Stimulated activated naive CD4-positive, alpha-beta T cell treated with Interleukin-2 at 50 U/mL for 16 hours (primary cell): ENCODE measurements at places on chromosomes 3 and 15.

DNA sequence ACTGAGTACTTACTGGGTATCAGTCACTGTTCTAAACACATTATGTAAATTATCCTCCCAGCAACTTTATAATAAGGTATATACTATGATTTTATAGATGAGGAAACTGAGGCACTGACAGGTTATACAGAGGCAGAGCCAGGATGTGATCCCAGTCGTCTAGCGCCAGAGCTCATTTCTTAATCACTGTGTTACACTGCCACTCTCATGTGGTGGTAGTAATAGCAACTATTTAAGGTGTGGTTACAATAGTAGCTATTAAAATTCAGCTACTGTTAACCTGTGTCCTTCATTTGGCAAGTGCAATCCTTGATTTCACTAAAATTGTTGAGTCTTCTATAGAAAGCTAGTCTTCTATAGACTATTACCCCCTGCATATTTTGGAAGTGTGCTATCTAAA lies 43.1 kb upstream of the TRPC1 start:
- DNase-seq = no peak

- no peak for DNase-seq
These were observed 47.1 kb upstream of the ANKRD28 start for GRCh38 chr3:15844889-15845288.

GRCh38 chr3:41202834-41203345 lies 3.6 kb downstream of the CTNNB1 start:
- no peak for DNase-seq

DNA sequence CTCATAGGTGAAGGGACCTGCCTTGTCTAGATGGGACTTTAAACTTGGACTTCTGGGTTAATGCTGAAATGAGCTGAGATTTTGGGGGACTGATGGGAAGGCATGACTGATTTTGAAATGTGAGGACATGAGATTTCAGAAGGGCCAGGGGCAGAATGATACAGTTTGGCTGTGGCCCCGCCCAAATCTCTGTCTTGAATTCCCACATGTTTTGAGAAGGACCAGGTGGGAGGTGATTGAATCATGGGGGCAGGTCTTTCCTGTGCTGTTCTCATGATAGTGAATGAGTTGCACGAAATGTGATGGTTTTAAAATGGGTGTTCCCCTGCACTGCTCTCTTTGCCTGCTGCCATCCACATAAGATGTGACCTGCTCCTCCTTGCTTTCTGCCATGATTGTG lies 42.8 kb downstream of the ILDR1 start:
- no peak for DNase-seq

DNA sequence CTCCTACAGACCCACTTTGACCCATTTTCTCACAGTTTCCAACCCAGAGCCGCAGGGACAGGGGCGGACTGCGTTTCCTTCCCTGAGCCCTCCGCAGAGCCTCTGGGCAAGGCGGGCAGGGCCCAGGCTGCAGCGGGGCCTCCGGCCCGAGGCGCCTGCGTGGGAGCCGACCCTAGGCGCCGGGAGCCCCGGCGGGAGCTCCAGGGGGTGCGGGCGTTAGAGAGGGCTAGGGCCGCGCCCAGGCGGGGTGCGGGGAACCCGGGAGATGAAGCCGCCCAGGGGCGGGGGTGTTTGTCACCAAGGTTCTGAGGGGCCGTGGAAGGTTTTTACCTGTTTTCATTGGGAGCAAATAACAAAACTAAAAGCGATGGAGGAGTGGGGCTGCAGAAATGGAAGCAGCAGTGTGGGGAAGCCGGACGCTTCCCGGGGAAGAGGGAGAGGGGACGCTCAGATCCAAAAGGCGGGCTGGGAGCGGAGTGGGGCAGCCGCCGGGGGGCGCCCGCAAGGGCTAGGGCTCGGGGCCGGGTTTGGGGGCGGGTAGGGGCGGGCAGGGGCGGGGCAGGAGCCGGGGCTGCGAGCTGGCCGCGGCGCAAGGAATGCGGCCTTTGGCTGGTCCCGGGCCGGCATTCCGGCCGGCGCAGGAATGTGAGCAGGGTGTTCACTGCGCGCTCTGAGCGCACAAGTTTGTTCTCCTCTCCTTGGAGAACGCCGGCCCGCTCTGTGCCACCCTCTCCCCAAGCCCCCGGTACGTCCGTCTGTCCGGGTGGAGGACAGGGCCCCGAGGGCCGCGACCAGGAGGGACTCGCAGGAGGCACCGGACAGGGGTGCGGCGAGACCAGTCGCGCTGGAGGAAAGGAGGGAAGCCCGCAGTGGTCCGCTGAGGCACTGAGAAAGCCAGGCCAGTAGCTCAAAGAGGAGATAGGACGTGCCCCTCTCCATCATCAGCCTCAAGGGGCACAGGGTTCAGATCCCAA lies 61.1 kb downstream of the AMOTL2 start:
- no peak for DNase-seq

DNA sequence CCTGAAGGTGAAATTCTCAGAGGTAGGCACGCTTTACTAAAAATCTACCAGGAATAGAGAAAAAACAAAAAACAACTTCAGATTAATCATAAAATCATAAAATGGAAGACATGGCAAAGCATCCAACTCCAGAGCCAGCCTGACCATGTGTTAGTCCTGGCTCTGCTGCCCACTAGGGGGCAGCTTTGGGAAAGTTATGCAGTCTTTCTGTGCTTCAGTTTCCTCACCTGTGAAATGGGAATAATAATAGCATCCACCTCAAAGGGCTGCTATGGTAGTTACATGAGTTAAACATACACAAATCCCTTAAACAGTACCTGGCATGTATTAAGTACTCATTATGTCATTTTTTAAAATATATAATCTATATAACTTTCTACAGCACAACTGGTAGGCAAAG lies 52.3 kb downstream of the WNT5A start:
- no peak for DNase-seq

DNA sequence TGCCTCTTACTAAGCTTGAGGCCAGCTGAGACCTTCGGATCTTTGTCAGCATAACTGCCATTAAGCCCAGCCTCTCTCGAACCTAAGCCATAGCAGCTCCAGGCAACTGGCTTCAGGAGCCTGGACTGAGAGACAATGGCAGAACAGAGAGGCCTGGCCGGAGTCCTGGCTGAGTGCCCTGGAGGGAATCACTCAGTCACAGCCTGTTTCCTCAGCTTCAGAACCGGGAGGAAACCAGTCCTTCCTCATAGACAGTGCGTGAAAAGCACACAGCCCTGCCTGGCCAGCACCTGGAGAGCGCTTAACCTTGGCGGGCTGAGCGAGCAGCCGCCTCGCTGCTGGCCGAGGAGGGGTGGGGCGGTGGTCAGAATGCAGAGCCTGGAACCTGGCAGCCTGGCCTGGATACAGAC lies 21.6 kb downstream of the RNU5B-1 start:
- DNase-seq = no peak

DNA sequence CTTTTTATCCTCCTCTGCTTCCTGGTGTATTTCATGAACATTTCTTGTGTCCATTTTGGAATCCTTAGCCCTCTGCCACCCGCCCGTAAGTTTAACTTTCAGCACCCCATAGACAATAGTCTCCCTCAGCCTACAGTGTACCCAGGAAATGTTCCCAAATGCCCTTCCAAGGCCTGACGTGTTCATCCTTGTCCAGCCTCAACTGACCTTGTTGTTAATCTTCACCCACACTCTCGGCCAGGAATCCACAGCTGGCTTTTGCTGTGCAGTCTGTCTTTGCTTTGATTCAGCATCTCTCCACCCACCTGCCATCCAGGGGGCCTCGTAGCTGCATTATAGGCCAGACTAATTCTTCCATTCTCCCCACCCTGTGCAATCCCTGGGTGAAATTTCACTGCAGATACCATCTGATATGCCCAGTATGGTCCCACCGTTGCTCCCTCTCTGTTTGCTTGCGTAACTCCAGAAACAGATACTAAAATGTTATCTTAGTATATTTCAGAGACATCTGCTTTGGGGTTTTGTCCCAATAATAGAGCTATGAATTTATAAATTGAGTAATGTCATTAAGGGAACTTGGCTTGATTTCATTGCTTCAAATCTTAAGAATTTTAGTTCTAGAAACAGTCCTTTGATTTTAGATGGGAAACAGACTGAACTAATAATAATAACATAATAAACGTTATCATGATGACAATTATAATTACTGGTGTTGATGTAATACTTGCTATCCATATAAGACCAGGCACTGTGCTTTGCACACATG lies 16.6 kb downstream of the GUCA1C start:
- DNase-seq = no peak

- DNase-seq = no peak
These were observed 592.1 kb downstream of the SI start for GRCh38 chr3:164486150-164486549.

GRCh38 chr3:132626955-132627354 lies 29.9 kb downstream of the ACKR4 start:
- DNase-seq = no peak

DNA sequence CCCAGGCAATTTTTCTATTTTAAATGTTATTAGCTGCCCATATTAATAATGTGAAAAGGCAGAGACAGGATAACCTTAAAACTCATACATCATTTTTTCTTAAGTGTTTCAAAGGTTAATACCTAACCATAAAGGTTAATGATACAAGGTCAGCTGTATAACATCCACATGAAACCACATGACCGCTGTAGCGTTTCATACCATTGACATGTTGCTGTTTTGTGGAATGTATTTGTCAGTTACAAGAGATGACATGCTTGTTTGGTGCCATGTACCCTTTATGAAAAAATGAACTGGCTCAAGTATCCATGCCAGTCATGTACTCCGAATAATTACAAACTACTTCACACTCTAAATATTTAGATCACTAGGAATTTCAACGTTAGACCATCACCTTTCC lies 207.4 kb downstream of the FMN1 start:
- no peak for DNase-seq

DNA sequence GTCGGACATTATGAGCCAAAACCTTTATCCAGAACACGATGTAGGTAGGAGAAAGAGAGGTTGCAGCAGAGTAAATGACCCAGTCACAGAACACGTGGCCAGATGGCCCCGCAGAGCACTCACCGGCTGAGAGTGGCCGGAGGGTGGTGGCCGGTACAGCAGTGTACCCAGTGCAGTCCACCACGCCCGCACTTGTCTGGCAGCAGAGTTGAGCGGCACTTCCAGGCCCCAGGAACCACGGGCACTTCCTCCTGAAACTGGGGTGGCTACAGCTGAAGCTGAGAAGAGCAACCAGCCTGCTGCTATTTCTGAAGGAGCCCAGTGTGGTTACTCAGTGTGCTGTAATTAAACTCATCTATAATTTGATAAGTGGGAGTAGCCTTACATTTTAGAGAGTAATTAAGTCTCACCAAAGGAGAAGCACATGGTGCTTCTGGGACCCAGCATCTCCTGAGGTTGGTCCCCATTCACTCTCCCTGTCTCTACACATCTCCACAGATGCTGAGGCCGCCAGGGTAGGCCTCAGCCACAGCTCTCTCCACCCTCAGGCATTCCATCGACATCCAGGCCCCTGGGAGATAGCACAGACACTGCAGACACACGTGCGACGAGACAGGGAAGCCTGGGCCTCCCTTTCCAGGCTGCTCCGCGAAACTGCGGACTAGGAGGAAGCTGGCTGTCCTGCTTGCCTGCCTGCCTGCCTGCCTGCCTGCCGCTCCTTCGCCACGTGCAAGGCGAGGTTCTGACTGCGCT lies 49.8 kb downstream of the BDH1 start:
- no peak for DNase-seq

- no peak for DNase-seq
These were observed 5.6 kb upstream of the LPP start for GRCh38 chr3:188148318-188148717.

- no peak for DNase-seq
These were observed 14.7 kb downstream of the ANKUB1 start for GRCh38 chr3:149777414-149778214.

- no peak for DNase-seq
These were observed 208.1 kb upstream of the NR2F2 start for GRCh38 chr15:96122077-96123027.

- DNase-seq = no peak
These were observed 40.6 kb downstream of the LINGO1 start for GRCh38 chr15:77591968-77592613.

DNA sequence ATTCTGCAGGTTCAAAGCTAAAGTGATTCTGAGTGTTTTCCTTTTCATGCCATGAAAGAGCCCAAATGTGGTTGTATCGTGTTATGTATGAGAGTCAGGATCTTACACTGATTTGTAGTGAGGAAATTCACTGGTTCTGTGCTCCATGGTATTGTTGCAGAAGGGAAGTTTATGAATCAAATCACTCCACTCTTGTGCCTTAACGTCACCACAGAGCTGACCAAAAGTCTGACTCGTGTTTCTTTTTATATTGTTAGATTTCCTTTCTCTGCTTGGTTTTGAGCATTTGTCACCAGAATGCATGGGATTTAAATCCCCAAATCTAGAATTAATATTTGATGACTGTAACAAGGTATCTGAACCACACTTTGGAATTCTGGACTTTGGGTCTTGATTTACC lies 29.1 kb upstream of the SLC30A4 start:
- DNase-seq = no peak

DNA sequence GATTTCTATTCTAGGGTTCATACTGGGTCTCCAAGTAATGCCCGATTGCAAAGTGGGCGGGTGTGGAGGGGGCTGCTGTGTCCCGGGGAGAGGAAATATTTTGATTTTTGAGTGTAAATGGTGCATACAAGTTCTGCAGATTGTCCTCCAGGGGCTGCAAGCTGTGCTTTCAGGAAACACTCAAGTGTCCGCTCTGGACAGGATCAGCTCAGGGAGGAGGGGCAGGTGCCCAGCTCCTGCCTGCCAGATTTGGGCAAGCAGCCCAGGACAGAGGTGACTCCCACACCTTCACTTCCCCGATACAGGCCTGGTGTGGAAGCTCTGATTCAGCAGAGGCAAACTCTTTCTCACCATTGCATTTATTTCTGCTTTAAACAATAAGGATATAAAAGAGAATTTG lies 142.7 kb downstream of the ALDH1A2 start:
- DNase-seq = no peak

GRCh38 chr3:117632191-117632590 lies 922.6 kb downstream of the TUSC7 start:
- DNase-seq = no peak

- DNase-seq = no peak
These were observed 26.9 kb upstream of the LCTL start for GRCh38 chr15:66592505-66593218.

DNA sequence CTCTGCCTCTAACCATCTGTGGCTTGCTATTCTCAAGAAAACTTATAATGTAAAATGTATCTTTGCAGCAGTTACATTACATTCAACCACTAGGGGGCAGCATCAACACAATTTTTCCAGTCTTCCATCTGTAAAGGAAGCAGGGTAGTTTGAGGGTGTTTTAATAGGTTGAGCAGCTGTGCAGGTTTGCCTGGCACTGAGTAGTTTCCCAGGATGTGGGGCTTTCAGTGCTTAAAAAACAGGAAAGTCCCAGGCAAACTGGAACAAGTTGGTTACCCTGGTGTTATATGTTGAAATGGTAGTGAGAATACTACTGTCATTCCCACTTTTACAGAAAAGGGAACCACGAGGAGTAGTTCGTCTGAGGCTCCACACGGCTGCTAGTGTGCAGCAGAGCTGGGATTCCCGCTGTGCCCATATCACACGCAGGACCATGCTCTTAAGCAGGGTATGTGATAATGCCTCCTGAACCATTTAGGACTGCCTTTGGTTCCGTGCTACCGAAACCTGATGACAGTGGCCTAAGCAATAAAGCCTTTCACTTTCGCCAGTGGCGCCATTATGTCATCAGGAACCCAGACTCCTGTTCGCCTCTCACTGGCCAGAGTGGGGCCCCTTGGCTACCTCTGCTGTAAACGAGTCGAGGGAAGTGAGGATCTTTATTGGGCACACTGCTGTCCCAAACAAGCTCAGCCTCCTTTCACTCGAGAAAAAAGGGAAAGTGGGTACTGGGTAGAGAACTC lies 64.7 kb upstream of the ZBTB38 start:
- DNase-seq = no peak

GRCh38 chr15:88791637-88792036 lies 11.6 kb upstream of the ACAN start:
- no peak for DNase-seq
